Stimulated activated CD4-positive, alpha-beta T cell treated with anti-CD3 and anti-CD28 coated beads, Interleukin-12 subunit alpha, Interleukin-12 subunit beta, amount 100 ng/mL, for 48 hours (primary cell): ENCODE measurements at places on chromosomes 4 and X.

DNA sequence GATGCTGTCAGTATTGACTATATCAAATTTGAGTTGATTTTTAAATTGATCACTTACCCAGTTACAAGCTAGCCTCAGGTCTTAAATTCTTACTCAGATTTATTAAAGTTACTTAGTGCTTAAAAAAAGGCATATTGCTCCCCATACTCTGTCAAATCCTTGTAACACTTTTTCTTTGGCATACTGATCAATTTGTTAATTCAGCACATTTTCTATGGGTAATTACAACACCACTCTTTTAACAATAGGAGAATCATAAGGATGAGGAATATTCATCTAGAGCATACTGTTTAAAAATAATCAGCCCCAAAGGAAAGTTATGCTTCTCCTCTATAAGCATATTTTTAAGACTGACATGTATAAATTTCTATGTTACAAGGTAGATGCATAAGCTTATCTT is 482.5 kb downstream of the PABPC4L start:
- no peak for DNase-seq

DNA sequence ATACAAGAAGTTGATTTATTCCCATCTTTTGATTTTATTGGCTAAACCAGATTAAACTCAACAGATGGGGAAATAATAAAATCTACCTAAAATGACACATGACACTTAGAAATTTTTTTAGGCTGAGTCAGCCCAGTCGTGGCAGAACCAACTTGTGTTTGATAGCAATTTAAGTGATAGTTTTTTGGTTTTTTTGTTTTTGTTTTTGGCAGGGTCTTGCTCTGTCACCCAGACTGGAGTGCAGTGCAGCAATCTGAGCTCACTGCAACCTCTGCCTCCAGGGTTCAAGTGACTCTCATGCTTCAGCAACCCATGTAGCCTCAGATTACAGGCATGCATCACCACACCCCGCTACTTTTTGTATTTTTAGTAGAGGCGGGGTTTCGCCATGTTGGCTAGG is 370.3 kb upstream of the NOCT start:
- no peak for DNase-seq

GRCh38 chr4:2648159-2648814 is 107.8 kb downstream of the TNIP2 start:
- DNase-seq, result no peak

- DNase-seq, result no peak
These were observed 17.7 kb upstream of the PITX2 start for GRCh38 chr4:110640576-110640975.

DNA sequence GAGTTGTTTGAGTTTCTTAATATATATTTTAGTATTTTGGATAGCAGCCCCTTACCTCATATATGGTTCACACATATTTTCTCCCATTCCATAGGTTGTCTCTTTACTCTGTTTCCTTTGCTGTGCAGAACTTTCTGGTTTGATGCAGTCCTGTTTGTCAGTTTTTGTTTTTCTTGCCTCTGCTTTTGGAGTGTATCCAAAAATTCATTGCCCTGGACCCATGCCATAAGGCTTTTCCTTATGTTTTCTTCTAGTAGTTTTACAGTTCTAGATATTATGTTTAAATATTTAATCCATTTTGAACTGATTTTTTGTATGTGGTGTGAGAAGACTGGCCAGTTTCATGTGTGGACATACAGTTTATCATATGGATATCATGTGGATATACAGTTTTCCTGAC is 58.5 kb upstream of the NUDT6 start:
- DNase-seq, result no peak

GRCh38 chr4:183343730-183344129 is 21.5 kb upstream of the CLDN24 start:
- no peak for DNase-seq

- DNase-seq, result no peak
These were observed 32.3 kb upstream of the IRF2 start for GRCh38 chr4:184506527-184507121.

- DNase-seq, result no peak
These were observed 121.1 kb upstream of the TEX13C start for GRCh38 chrX:125198546-125198945.

- no peak for DNase-seq
These were observed 20.8 kb upstream of the CEP135 start for GRCh38 chr4:55927803-55928437.
